Stimulated activated CD8-positive, alpha-beta memory T cell treated with anti-CD3 and anti-CD28 coated beads, Interleukin-12 subunit alpha, Interleukin-12 subunit beta, amount 100 ng/mL, for 1 hour (primary cell): ENCODE measurements at places on chromosomes 3 and 15.

DNA sequence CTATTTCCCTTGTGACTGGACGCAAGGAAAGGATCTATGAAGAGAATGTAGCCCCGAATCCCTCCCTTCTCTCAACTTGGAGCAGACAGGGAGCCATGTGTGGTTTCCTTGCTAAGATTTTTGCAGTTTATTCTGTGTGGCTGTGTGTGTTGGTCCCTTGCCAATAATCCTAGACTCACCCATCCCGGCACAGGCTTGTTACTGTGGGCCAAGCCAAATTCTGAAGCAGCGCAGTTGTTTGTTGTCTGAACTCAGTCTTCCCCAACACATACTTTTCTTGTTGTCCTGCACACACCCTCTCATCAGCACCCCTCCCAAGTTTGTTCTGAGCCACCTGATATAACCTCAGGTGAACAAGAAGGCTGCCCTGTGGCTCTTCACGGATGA lies 193.3 kb upstream of the CTDSPL start:
- no peak for DNase-seq

GRCh38 chr15:87213626-87214025 lies 1042.9 kb downstream of the NTRK3 start:
- DNase-seq = no peak

GRCh38 chr15:74240897-74241614 lies 4.9 kb downstream of the CCDC33 start:
- DNase-seq = no peak

- no peak for DNase-seq
Observed at GRCh38 chr3:172643506-172644179, 67.2 kb downstream of the NCEH1 start.

GRCh38 chr3:134949150-134949549 lies 154.1 kb downstream of the EPHB1 start:
- no peak for DNase-seq

GRCh38 chr15:70576276-70576675 lies 187.1 kb downstream of the UACA start:
- DNase-seq = no peak

GRCh38 chr3:196227629-196228493 lies 11.5 kb downstream of the SLC51A start:
- no peak for DNase-seq

DNA sequence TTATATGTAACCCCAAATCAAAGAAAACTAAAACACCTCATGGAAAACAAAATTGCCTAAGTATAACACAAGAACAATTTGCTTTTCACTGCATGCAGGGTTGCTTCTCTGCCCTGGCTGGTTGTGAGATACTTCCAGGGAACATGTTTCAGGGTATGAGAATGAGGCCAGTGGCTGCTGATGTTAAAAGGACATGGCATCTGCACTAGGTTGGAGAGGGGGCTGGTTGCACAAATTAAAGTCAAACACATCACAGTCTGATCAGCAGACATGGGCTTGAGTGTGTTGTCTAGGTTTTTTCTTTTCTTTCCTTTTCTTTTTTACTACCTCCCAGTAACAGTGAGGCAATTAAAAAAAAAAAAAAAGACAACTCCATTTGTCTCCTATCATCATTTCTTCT lies 374.9 kb downstream of the MCTP2 start:
- no peak for DNase-seq

DNA sequence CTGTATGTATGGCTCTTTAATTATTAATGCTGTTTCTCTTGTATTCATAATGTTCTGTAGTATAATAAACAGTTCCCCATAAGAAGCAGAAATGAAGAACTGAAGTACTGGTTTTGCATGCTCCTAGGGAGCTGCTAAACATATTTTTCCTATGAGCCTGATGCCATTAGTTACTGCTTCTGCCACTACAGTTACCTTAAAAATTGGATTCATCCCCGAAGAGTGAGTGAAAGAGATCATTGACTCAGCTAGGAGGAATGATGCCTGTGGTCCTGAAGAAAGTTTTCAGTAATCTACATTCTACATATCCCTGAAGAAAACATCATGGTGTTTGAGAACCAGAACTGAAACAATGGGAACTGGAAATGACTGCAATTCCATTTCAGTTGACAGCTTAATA lies 37.1 kb upstream of the ST3GAL6 start:
- DNase-seq = no peak

DNA sequence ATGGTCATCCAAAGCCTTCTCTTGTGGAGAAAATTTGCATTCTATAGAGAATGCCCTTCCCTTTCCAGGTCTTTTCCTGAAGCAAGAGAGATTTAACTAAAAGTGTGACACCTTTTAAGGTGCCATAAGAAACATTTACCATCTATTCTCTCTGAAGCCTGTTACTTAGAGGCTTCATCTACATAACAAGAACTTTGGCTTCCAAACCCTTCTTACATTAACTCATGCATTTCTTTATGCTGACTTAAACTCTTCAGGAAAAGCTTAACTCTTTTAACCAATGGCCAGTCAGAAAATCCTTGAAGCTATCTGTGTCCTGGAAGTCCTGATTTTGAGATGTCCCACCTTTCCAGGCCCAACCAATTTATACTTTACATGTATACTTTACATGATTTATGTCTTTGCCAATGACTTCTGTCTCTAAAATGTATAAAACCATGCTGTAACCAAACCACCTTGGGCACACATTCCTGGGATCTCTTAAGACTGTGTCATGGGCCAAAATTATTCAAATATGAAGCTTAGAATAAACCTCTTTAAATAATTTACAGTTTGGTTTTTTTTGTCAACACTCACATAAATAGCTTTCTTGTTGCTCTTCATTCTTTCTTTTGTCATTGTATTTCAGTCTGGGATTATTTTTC lies 472.6 kb upstream of the NECTIN3 start:
- DNase-seq = no peak

- DNase-seq = no peak
Observed at GRCh38 chr3:162586591-162586990, 1090.0 kb downstream of the OTOL1 start.

DNA sequence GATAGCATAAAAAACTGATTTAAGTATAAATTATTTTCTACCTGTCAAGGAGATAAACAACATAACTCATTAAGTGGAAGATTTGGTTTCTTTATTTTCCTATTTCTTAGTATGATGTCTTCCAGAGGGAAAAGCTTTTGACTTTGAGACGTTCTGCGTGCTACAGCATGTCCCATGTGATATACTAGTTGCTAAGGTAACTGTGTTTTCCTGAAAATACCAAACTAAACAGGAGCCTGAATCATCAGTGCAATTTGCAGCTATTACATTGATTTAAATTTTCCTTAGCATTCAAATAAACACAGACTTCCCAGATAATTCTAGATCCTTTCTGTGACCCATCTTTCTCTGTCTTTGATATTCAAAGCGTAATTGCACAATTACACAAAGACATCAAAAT lies 117.7 kb upstream of the P2RY1 start:
- no peak for DNase-seq

GRCh38 chr15:63073497-63074172 lies 31.1 kb downstream of the TPM1 start:
- DNase-seq = no peak

DNA sequence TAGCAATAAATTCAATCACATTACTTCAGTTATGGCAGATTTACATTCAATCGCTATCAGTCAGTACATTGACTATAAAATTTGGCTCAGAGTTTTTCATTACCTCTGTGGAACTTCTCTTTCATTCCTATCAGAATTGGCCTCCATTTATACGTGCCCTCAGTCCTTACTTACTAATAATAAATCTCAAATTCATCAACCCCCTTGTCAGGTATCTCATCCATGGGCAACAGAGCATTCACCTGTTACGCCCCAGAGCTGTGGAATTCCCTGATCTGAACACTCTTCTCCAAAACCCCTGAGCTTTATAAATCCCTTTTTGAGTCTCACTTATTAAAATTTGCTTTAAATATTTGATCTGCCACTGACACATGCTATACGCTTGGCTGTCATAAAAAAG lies 492.9 kb downstream of the GBE1 start:
- DNase-seq = no peak

DNA sequence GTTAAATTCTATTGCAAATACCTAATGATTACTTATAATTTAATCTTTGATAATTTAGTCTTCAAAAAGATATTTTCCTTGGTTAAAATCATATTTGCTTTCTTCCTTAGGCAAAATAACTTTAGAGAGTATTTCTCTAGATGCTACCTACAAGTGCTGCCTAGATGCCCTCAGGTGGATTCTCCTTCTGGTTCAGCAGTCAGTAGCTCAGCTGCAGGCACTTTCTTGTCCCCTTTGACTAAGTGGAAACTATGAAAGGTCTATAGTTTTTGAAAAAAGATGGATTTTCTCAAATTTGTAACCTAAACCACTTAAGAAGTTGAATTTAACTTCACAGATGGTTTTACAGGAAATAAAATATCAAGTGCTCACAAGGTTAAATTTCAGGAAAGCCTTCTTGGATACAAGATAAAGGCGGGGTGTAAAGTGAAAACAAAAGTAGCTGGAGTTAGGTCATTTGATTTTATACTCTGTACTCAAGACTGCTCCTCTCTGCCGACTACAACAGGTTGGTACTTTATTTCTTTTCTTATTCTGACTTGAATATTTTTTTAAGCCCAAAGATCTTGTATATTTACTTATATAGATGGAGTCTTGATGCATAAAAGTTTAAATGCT lies at the start of gene ACKR4:
Gene ACKR4, plus strand, starts transcription at position 455 of the 618 bp plus-strand sequence. CDS start 3,128 bp downstream, outside the sequence.
- no peak for DNase-seq

GRCh38 chr15:58138106-58138505 lies at the start of gene AQP9:
Gene AQP9 (plus strand): TSS chr15:58138381. CDS start chr15:58138566, 185 bp downstream.
- DNase-seq = no peak
